ENCODE measurements at places on chromosomes 6 and 20.

DNA sequence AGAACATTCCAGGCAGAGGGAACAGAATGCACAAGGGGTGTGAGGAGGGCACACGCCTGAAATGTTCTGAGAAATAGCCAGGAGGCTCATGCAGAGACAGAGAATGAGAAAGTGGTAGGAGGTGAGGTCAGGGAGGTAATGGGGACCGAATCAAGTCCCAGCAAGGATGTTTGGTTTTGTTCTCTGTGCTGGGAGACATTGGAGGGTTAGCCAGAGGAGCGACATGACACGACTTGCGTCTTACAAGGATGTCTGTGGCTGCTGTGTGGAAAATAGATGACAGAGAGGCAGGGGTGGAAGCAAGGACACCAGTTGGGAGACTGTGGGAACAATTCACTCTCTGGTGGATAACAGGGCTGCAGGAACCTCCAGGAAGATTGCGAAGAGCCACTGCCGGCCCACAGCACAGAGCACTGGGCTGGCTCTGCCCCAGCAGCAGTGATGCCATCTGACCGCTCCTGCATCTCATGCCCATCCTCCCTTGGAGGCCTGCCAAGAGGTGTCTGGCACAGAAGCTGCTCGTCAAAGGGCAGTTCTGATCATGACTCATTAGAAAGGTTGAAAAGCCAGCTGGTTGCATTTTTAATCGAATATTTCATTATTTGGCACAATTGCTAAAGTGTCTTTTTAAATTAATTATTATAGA is 57.7 kb upstream of the CD83 start:
- no peak for DNase-seq

DNA sequence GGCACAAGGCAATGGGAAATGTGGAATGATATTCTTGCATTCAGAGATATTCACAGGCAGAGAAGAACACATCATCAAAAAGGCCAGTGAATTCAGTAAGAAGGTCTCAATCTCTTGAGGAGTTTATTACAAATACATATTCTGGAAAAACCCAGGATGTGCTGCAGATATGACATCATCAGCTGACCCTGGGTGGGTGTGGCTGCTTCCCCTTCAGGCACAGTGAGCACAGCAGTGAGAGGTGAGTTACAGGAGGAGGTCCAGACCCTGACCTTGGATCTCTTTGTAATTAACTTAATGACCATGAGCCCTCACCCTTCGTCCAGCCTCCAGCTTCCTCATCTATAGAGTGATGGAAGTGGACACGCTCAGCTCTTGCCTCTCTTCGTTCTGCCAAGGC is 147.5 kb upstream of the SYNDIG1 start:
- no peak for DNase-seq

DNA sequence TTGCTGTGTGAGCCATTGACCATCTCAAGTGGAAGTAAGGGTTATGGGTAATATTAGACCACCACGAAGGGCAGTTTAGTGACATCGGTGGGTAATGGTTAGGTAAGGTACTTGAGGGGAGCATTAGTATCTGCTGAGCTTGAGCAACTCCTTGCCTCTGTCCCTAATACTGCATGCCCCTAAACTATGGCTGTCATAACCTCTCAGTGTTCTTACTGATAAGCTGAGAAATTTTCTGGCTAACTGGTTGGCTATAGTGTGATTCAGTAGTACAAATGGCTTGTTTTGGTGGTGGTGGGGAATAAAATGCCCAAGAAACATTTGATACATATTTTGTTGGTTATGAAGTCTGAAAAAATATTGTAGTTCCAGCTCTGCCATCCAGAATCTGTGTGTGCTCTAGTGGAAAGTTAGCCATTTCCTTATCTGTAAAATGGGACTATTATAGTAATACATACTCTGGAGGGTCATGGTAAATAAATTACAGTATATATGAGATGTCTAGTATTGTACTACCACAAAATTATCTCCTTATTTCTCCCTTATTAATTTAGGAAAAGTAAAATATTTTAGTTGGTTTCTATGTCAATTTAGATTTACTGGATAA is 113.1 kb downstream of the NCOA3 start:
- DNase-seq = no peak

DNA sequence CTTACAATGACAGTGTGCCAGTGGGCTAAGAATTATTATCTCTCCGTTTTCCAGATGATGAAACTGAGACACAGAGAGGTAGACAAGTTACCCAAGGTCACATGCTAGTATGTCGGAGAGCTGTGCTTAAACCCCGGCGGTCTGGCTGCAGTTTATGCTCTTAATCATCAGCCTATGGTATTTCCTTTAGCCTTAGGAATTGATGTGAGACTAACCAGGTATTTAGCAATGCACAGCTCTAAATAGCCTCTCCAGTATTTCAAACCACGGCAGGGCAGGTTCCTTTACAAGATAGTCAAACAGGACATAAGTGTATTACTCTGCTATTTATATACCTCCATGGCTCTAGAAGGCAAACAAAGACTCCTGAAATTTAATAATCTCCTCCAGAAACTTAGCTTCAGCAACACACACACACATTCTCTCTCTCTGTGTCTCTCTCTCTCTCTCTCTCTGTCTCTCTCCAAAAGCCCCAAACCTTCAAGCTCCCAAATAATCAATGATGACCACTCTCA is 142.0 kb upstream of the ZNF217 start:
- no peak for DNase-seq

GRCh38 chr6:11755725-11756124 is 22.9 kb downstream of the ADTRP start:
- no peak for DNase-seq
